Activated naive CD4-positive, alpha-beta T cell treated with anti-CD3 and anti-CD28 coated beads, Interleukin-2, amount 10 ng/mL, durations not matched to agents 5 hours and 36 hours (primary cell): ENCODE measurements at places on chromosomes 4 and X. TPM values are rescaled to one million over a fixed set of nuclear protein-coding genes. Genes with fewer than 3 reads are reported as not detected.

Gene RADX
- total RNA-seq = 5.9 TPM

Gene TLR6
- total RNA-seq = 6.4 TPM

Gene TCEAL6
- not detected for total RNA-seq

Gene TXK
- total RNA-seq = 65.6 TPM

Gene HS3ST1
- not detected for total RNA-seq

Gene CWH43
- total RNA-seq = not detected

Gene PAGE2
- total RNA-seq = not detected

Gene LNX1
- not detected for total RNA-seq

Gene PIR
- total RNA-seq = 2.4 TPM

Gene GAGE13
- total RNA-seq = not detected

Gene MAGIX
- total RNA-seq = 2.2 TPM

Gene PTTG2
- 1.1 TPM for total RNA-seq

Gene BCORL1
- 7.6 TPM for total RNA-seq

Gene CYLC1
- total RNA-seq = not detected

Gene NPY2R
- not detected for total RNA-seq

Gene SATL1
- not detected for total RNA-seq

Gene HSFX4
- total RNA-seq = not detected

Gene REPS2
- not detected for total RNA-seq

Gene GLRA2
- not detected for total RNA-seq

Gene MGARP
- total RNA-seq = not detected

Gene PPID
- total RNA-seq = 31.6 TPM

Gene LAP3
- 58.5 TPM for total RNA-seq

Gene MTHFD2L
- total RNA-seq = 7.4 TPM

Gene SRPX
- total RNA-seq = 0.18 TPM

Gene CNGA1
- not detected for total RNA-seq

Gene XAGE2
- total RNA-seq = not detected

Gene TGIF2LX
- not detected for total RNA-seq

Gene TSPAN5
- total RNA-seq = 18.7 TPM

Gene MAGEA12
- total RNA-seq = not detected

Gene SOWAHD
- total RNA-seq = 2.1 TPM

Gene MAGEA2
- total RNA-seq = not detected

Gene FUNDC1
- total RNA-seq = 11.7 TPM

Gene LRP2BP
- 0.70 TPM for total RNA-seq

Gene WNK3
- total RNA-seq = 0.14 TPM

Gene ASMT
- not detected for total RNA-seq

Gene COL4A6
- total RNA-seq = not detected

Gene SLC9B1
- total RNA-seq = 2.0 TPM

Gene STPG2
- total RNA-seq = not detected

Gene CPLX1
- total RNA-seq = 2.6 TPM

Gene AWAT2
- not detected for total RNA-seq

Gene RTL3
- total RNA-seq = not detected

Gene CITED1
- total RNA-seq = not detected

Gene SPANXA2
- total RNA-seq = not detected

Gene EXOC1L
- total RNA-seq = not detected

Gene ZNF630
- total RNA-seq = 1.3 TPM

Gene UGT2B10
- not detected for total RNA-seq

Gene CENPVL1
- not detected for total RNA-seq
